Common myeloid progenitor, CD34-positive (primary cell): ENCODE measurements at places on chromosomes 7 and 10.

DNA sequence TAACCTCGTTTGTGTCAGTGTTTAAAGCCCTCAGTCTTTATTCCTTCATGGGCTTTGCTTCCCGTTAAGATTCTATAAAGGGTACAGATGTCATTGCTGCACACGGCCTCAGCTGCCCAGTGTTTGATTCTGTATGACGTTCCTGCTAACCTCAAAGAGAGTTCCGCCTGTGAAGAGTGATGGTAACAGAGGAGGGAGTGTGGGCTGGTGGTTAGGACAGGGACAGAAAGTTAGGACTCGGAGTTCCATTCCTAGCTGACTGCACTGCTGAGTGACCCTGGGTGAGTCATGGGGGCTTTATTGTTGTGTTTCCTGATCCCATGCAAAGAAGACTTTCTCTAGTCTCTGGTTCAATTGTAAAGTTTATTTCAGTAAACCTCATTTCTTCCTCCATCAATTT lies 227.1 kb downstream of the DYNC1I1 start:
- no peak for DNase-seq

DNA sequence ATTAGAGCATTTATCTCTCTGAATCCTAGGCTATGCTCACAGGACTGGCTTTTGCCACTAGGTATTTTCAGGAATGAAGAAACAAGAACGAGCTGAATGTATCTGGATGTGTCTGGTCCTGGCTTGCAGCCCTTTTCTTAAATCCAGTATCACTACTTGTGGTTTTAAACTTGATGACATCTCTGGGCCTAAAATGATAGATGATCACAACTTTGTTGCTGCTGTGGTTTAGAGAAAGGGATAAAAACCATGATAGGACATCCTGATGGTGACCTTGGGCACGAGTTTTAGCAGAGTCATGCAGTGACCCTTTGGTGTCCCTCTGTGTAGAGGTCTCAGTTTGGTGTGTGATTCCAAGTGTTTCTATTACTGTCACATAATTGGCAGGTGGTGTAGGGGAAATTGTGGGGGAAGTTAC lies 31.7 kb upstream of the SEMA3C start:
- peak; percentile 45 for DNase-seq

GRCh38 chr10:127415116-127415515 lies 134.0 kb upstream of the NPS start:
- DNase-seq, result no peak

DNA sequence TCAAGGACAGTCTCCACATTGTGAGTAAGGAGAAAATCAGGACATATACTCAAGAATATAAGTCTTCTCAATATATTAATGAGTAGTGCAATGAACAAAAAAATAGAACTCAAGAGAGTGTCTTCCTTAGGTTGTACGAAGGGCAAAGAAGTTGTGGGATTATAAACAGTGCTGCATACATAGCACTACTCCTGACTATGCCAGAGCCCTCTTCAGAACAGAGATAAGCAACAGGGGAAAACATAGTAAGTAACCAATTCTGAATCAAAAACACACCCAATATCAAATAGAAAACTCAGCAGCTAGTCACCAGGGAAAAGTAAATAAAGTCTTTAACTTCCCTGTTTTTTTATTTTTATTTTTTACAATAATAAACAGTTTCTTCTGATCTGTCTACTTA lies 10.6 kb downstream of the ARHGAP21 start:
- DNase-seq, result no peak

- peak; percentile 85 for DNase-seq
Measured at GRCh38 chr10:89301232-89301631, 614 bp upstream of the IFIT2 start.

DNA sequence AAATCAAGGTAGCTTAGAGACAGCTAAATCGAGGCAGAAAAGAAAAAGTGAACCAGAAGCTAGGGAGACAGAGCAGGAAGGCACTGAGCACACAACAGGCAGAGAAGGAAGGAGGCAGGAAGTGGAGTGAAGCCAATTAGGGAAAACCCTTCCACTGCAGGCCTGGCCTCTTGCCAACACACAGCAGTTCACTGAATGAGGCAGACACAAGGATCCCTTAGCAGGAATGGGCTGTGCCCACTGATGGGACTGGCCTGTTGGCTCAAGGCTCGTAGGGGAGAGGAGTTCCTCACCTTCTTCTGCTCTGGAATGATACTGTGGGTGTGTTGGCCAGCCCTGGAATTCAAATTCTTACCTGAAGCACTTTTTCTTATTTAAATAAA lies 220.3 kb upstream of the STK17A start:
- DNase-seq, result no peak

DNA sequence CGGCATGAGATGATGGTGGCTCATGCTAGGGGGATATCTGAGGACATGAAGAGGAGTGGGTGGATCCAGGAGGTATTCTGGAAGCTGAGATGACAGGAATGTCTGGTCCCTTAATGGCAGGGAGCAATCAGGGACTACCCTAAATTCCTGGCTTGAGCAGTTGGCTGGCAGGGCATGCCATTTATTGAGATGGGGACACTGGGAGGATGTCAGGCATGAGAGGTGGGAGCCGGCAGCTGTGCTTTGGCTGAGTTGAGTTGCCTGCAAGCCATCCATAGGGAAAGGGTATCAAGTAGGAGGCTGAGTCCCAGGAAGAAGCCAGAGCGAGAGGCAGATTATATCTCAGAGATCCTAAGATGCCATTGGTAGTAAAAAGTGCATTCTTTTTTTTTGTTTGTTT lies 69.6 kb downstream of the COL26A1 start:
- DNase-seq, result no peak

DNA sequence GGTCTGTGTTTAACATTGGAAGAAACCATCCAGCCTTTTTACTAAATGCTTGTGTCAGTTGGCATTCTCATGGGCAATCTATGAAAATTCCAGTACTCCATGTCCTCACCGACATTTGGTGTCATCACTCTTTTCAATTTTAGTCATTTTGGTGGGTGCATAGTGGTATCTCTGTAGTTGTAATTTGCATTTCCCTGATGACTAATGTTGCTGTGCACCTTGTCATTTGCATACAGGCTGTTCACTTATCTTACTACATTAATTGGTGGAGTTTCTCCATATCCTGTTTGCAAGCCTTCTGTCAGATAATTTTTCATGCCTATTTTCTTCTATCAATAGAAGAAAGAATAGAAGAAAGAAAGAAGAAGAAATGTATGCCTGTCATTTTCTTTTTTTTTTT lies 73.7 kb downstream of the PLPP4 start:
- DNase-seq, result no peak

GRCh38 chr10:122236690-122237306 lies 34.3 kb upstream of the BTBD16 start:
- no peak for DNase-seq
